ENCODE measurements at places on chromosomes 2 and 18.

- DNase-seq, result no peak
These were observed 212.7 kb downstream of the DYM start for GRCh38 chr18:49247781-49248180.

GRCh38 chr2:71757351-71757750, 304.0 kb downstream of the DYSF start:
- DNase-seq, result no peak

DNA sequence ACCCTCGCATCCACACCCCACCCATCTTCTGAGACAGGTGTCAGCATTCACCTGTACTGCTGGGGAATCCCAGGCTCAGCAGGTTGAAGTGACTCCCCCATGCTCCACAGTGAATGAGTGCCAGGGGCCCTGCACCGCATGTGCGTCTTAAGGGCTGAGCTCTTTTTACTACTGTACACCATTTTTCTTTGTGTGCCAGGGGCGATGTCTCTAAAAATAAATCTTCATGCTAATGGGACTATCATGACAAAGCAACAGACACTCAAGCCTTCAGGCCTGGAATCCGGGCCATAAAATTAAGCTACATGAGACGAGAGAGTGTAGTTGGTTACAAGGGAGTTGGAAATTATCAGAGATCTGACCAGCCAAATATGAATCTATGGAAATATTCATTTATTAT, 294.8 kb downstream of the LPIN1 start:
- no peak for DNase-seq

DNA sequence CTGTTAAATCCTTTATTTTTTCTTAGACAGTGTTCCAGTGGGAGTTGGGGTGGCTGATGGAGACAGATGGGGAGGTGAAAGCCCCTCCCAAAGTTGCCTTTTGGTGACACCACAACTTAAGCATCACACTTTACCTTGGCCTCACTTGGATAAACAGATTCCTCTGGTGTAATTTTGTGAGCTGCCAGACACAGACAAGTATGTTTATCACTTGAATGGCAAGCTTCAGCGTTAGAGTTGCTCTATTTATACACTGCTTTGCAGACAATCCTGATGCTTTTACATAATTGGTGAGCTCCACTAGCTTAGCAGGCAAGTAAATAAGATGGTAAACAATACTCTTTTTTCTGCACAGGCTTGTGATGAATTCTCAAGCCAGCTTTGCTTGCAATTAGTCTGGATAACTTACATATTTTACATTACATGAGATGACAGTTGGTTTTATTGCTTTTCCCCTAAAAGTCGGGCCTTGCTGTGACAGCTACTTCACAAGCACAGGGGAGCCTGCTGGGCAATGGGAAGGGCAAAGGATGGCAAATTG, 226.2 kb downstream of the SLC8A1 start:
- DNase-seq, result no peak

GRCh38 chr2:49194701-49195100, 40.4 kb upstream of the FSHR start:
- DNase-seq, result no peak

- no peak for DNase-seq
These were observed 692.8 kb downstream of the RNF144A start for GRCh38 chr2:7609974-7610373.
